Hypothalamus (tissue), 51 donors: ENCODE measurements at places on chromosomes 16 and 17.

DNA sequence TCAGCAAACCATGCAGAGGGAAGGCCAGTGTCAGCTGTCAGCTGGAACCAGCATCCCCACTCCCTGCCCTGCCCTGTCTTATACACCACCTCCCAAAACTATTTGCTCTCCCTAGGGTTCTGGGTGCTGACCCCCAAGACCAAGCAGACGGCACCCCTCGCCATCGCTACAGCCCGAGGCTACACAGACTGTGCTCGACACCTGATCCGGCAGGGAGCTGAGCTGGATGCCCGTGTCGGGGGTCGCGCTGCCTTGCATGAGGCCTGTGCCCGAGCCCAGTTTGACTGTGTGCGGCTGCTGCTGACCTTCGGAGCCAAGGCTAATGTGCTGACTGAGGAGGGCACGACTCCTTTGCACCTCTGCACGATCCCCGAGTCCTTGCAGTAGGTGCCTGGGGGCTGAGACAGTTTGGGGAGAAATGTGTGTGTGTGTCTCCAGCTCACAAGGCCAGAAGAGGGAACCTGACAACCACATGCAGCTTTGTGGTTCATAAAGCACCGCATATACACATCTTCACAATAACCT lies 1.5 kb downstream of the ASB16 start:
- DNase-seq = no peak

GRCh38 chr17:41891135-41892020 lies 26.2 kb upstream of the KLHL11 start:
- no peak for DNase-seq

GRCh38 chr16:76276745-76277438 lies at the start of gene CNTNAP4:
CNTNAP4 (plus strand) TSS chr16:76277401; CDS start chr16:76277663, 262 bp downstream.
- peak; percentile 36 for DNase-seq

- DNase-seq = no peak
Observed at GRCh38 chr17:50221266-50221863, 19.9 kb upstream of the COL1A1 start.

- DNase-seq = no peak
Observed at GRCh38 chr17:29237476-29238132, 9.1 kb upstream of the CRYBA1 start.
